ENCODE measurements at places on chromosomes 11 and 22.

DNA sequence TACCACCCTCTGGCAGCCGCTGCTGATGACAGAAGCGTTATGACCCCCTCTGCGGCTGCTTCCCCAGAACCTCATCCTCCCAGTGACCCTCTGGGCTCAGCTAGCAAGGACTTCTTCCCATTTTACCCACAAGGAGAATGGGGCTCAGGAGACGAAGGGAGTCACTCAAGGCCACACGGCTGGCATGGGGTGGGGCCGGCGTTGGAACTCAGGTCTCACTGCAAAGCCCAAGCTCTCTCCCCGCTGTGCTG lies 16.8 kb upstream of the SUN2 start:
- no peak for DNase-seq

- DNase-seq, result no peak
Measured at GRCh38 chr11:47318166-47318565, 34.3 kb downstream of the MYBPC3 start.

DNA sequence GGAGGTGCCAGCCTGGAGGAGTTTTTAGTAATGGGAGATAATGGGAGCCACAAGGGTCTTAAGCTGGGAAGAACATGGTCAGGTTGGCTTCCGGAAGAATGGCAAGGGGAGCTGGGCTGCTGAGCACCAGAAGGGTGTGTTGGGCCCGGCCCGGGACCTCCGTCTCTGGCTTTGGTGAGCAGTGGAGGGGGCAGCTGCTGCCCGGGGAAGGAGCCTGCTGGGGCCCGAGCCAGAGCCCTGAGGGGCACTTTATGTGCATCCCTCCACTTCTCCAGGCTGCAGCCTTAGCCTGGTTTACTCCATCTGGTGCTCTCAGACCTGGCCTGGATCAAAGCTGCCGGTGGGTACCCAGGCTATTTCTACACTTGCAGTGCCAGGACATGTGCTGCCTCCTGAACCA lies 8.7 kb upstream of the NPAS4 start:
- DNase-seq, result no peak

DNA sequence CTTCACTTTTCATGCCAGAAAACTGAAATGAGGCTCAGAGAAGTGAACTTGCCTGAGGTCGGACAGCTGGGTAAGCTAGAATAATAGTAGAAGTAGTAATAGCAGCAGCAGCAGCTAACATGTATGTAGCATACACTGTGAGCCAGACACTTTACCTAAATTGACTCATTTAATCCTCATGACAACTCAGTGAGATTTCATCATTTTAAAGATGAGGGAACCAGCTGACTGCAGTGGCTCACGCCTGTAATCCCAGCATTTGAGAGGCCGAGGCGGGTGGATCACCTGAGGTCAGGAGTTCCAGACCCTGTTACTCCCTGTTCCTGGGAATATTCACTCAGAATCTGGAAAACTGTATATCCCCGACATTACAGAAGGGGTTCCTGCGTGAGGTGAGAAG lies 154.5 kb downstream of the DBX1 start:
- DNase-seq, result no peak

- no peak for DNase-seq
Measured at GRCh38 chr11:61686066-61686465, 5.9 kb downstream of the DAGLA start.

DNA sequence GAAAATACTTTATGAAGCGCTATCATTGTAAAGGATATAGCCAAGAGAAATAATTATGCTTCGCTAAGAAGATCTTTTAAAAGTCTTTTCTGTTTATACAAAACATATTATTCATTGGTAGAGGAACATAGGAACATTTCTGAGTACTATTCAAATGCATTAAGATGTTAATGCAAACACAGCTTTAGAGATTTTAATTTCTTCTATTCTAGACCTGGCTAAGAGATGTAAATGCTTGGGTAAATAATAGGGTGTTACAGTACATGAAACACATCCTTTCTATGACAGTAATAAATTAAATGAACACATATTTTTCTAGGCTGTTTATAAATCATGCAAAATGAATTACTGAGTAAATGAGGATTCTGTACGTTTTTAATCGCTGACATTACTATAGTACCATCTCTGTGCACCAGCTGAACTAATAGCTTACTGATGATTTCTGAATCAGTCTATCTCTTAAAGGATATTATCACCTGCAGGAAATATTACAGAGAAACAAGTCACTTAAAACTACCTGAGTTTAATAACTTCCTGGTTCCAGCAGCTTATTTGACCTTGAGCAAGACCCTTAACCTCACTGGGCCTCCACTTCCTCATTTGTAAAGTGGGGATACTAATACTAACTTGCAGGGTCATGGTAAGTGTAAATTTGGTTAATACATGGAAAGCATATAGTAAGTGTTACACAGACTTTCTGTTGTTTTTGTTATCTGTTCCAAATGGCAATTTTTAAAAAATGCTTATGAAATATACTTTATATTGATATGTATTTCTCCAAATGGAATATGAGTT lies 344.9 kb downstream of the DYNC2H1 start:
- DNase-seq, result no peak
